ENCODE measurements at places on chromosomes 7 and 10.
A peak's percentile ranks its signal among the peaks of the same experiment; 100 is the strongest.

- DNase-seq, result no peak
These were observed 30.3 kb upstream of the R3HCC1L start for GRCh38 chr10:98104125-98104524.

DNA sequence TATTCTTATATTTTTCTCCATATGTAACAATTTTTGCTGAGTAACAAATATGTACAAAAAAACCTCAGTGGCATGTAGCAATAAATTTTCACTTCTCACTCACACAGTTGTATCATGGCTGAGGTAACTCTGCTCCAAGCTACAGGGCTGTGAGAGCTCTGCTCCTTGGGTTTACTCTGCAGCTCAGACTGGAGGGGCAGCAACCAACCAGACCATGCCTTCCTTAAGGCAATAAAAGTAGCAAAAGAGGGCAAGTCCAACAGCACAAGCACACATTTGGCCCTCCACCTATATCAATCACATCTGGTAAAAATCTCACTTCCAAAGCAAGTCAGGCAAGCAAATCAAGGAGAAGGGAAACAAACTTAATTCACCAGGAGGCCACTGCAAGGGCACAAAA, 102.9 kb downstream of the CRPPA start:
- no peak for DNase-seq

- no peak for DNase-seq
These were observed 14.1 kb downstream of the ESYT2 start for GRCh38 chr7:158815083-158815799.

DNA sequence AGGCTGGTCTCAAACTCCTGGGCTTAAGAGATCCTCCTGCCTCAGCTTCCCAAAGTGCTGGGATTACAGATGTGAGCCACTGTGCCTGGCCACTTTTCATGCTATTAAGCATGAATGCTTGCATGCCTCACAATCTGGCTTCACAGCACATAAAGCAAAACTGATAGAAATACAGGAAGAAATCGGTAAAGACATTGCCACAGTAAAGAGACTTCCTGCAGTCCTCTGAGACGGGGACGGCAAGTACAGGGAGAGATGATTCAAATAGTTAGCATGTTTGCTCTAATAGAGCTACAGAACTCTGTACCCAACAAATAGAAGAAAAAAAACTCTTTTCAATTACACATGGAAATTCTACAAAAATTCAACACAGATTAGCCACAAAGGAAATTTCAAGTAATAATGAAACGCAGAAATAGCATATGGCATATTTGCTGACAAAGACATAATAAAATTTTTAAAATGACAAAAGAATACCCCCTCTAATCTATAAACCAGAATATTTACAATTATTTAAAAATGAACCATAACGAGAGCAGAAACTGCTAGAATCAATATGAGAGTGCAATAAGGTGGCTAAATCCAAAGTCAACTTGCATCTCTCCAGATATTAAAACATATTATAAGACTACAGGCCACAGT, 32.3 kb downstream of the CARD11 start:
- DNase-seq, result no peak

DNA sequence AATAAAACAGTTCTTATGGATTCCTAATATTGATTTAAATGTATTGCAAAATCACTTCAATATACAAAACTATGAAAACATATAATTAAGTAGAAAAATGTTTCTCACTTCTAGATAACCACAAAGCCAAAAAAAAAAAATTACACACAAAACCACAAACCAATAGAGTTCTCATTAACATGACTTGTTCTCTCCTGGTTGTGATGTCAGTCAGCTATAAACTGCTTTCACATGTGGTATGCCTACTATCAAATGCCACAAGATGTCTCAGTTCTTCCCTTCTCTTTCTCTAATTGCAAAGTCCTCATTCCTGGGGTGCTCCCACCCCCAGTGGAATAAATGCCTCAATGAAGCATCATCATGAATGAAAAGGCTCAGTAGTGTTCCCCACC, 16.6 kb downstream of the GNAI1 start:
- DNase-seq, result no peak

DNA sequence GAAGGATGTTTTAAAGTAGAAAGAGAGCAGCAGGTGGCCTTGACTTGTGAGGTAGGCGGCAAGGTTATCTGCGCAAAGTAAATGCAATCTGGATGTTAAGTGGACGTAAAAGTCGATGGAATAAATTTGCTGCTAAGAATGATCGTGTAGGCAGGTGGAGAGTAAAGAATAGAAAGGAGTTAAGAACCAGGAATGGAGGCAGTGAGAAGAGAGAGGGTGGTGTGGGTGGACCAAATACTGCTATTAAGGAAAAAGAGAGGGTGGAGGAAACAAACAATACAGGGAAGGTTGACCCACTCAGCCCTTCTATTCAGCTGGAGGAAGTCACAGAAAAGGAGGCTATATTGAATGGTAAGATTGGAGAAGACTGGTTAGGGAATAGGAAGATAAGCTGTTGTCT, 1.9 kb upstream of the CUL1 start:
- DNase-seq, result no peak

- no peak for DNase-seq
These were observed 380.3 kb upstream of the SEMA3C start for GRCh38 chr7:81298951-81299666.

GRCh38 chr10:121064491-121064890, 213.3 kb downstream of the WDR11 start:
- DNase-seq, result no peak

DNA sequence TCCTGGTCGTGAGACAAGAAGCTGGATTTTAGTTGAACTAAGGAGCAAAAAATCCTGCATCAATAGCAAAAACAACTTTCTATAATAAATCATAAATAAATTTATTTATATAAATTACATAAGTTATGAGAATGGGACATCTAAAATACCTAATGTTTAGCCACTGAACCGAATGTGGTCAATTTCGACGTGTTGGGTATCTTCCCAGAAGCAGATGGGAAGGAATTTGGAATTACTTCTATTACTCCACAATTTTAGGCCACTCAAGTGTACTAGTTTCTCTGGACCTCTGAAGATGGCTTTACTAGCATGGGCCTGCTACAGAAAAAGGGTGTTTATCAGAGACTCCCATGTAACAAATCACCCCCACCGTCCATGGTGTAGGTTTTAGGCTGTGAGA, 172.0 kb downstream of the PRPF18 start:
- DNase-seq, result no peak

GRCh38 chr10:113988535-113988934, 55.1 kb upstream of the ADRB1 start:
- DNase-seq, result no peak

GRCh38 chr10:133123050-133123745, 35.5 kb downstream of the ADGRA1 start:
- DNase-seq, result no peak

- DNase-seq, result no peak
These were observed 4.6 kb downstream of the EMX2 start for GRCh38 chr10:117547016-117547715.

- DNase-seq, result no peak
These were observed 271.3 kb downstream of the TYW1 start for GRCh38 chr7:67267914-67268313.

GRCh38 chr10:23754941-23755340, 316.1 kb downstream of the OTUD1 start:
- no peak for DNase-seq

DNA sequence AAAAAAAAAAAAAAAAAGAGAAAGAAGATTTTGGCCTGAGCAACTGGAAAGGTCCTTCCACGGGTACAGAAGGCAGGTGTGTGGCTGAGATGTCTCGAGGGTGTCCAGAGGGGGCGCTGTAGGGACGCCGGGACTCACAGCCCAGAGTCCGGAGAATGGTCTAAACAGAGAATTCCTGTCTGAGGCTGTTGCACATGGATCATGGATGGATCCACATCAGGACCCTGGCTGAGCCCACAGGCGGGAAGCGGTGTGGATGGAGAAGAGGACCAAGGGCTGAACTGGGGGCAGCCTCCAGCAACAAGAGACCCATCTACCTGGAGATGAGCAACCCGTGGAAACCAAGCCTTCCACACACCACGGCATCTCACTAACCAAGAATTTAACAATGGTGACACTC, 55.0 kb downstream of the PKD1L1 start:
- DNase-seq, result no peak

DNA sequence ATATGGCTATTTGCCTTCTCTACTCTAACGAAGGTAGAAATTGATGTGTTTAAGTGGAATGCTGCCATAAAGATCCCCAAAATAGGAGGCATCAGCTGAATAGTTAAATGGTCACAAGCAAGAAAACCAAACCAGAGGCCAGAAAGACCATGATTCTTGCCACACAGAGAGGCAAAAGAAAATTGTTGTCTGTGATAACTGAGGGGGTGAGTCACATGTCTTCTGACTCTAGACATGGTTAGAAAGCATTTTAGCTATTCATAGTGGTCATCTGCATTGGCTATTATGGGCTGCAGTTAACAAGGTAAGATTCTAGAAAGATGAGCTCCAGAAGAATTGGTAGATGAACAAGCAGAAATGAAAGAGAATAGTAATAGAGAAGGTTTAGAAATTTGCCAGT, 361.4 kb upstream of the NPSR1 start:
- DNase-seq, result no peak

DNA sequence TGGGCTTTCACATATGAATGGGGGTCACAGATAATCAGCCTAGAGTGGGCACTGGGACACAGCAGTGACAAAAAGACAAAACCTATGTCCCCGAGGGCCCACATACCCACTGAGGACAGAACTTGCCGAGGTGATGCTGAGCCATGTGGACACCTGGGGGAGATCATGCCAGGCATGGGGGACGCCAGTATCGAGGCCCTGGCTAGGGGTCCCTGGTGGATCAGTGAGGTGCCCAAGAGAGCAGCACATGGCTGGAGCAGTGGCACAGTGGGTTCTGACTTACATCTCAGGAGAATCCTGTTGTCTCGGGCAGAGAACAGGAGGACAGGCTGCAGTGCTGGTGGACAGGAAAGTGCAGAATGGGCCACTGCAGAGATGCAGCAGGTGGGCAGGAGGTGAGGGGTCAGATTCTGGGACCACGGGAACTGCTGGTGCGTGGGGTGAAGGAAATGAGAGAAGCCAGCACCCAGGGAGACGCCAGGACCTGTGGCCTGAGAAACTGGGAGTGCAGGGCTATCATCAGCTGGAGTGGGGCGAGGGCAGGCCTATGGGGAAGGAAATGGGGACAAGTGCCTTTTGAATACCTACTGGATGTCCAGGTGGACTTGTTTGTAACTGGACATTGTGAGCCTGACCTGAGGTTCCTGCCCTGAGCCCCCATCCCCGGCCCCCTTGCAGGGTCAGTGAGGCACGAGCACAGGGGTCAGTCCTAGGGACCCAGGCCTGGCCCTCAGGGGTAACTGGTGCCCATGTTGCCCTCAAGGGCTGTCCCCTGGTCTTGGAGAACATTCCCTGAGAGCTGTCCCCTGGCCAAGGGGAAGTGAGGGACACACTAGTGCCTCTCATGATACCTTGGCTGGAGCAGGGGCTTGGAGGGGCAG, 91.2 kb upstream of the RET start:
- DNase-seq, result no peak

GRCh38 chr7:105589356-105590077, 8.2 kb upstream of the EFCAB10 start:
- DNase-seq, result peak; percentile 75

DNA sequence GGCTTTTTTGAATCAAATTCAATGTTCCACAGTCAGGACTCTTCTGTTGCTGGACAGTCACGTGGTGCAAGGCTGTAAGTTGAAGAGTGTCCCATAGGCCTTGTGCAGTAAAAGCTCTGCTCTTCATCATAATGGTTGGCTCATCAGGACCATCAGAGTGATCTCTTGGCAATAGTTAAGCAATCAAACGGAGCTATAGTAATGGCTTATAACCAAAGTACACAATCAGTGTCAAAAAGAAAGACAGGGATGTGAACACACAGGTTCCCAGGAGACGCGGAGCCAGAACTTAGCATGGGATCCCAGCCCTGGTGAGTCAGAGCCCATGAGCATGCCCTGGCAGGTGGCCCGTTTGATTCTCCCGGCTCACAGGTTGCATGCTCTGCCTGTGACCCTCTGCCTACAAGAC, 10.8 kb upstream of the GPNMB start:
- no peak for DNase-seq

DNA sequence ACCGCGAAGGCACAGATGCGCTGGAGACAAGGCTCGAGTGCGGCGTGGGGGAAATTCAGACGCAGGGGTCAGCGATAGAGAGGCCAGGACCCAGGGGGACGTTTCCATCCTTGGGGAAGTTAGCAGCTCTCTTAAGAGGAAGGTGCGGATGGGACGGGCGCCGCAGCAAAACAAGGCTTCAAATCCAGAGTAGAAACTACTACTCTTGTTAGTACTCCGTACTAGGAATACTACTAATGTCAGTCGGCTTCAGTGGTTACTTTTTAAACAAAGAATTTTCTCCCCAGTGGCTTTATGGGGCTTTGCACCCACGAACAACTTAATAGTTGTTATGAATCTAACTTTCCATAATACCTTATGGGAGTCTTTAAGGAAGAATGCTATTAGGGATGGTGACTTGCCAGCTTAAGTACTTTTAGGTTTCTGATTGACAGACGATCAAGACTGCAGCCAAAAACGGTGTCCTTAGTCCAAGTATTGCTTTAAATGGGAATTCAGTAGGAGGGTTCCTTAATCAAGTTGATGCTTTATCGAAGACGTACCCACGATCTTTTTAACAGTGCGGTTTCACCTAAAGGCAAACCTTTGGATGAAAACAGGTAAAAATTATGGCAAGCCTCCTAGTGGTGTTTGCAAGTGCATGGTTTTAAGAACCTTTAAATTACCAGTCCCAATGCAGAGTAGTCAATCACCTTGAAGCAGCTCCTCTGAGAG, 812 bp upstream of the IDE start:
- no peak for DNase-seq

DNA sequence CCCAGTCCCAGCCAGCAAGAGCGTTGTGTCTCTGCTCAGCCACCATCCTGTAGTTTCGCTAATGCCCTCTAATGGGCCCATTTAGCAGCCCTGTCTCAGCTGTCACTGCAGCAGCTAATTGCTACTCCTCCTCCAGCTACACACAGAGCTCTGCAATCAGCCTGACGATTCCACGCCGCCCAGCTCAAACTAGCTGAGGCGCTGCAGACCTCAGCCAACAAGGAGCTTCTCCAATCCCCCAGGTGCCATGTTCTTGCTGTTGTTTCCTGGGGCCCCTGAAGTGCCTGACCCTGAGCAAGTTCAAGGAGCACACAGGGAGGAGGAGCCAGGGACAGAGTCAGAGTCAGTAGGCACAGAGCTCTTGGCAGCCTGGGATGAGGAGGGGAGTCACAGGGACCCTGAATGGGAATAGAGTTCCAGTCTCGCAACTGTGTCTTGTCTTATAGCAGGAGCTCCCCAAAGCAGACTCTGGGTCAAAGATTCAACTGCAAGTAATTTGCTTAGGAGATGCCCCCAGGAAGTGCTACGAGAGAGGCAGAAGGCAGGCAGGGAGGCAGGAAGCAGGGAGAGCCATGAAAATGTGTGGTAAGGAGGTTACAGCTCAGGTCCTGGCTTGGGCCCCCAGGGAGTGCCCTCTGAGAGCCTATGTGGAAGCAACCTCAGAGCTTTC, 135.8 kb upstream of the UNC5B start:
- no peak for DNase-seq

All from NCI-H1092 (cell line).